ENCODE measurements at places on chromosomes 7 and 10.

GRCh38 chr7:134627109-134627774, 19.4 kb upstream of the BPGM start:
- DNase-seq: no peak

- DNase-seq: no peak
Measured at GRCh38 chr10:6074489-6075301, 12.5 kb upstream of the IL2RA start.

DNA sequence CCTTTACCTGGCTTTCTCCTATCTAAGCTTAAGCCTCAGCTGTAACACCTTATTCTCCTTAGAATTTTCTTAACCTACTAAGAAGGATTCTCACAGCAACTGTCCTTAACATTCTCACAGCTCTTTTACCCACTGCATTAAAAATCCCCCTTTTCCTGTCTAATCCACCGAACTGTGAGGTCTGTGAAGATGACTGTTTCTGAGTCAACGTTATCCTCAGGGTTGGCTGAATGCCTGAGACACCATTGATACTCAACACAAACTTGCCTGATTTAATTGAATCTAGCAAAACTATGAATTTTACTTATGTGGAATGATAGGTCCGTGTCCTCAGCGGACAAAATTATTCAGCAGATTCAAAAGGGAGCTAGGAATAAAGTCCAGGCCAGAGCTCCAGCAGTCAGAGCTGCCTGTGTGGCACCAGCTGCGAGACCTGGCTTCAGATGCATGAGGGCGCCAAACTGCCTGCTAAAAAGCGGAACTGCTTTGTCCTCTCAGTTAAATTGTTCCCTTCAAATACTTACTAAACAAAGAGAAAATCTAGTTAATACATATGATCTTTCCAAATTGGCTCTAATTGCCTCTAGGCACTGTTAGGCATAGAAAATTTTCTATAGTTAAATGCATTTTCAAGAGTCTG, 33.4 kb upstream of the VWDE start:
- DNase-seq: no peak

DNA sequence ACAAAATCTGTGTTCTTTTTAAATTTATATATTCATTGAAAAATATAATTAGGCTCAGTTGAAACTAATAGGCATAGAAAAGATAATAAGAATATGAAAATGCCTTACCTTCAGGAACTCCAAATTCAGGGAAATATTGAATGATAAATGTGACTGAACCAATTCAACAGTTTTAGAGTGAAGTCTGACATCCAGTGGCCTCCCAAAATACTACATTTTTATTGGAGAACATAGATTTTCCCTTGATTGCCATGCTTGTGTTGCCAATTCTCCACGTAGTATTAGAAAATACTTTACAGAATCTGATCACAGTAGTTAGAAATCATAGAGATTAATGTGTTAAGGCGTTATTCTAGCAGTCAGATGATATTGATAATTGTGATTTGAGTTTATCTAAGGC, 1246.7 kb downstream of the GATA3 start:
- DNase-seq: no peak

DNA sequence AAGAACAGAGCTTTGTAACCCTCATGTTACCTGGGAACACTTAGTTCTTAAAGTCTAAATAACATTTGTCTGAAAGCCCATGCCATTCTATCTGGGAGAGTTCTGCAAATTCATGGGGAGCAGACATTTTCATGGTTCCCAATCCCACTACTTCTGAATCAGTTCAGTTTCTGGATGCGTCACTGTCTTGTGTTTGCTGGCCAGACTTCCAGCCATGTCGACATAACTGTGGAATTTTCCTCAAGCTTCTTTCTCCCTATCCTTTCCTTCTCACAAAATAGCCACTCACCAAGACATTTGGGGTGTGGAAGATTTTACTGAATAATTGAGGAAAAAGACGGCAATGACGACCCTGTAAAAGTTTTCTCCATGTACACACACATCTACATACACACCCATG, 272.5 kb downstream of the NEBL start:
- DNase-seq: no peak

DNA sequence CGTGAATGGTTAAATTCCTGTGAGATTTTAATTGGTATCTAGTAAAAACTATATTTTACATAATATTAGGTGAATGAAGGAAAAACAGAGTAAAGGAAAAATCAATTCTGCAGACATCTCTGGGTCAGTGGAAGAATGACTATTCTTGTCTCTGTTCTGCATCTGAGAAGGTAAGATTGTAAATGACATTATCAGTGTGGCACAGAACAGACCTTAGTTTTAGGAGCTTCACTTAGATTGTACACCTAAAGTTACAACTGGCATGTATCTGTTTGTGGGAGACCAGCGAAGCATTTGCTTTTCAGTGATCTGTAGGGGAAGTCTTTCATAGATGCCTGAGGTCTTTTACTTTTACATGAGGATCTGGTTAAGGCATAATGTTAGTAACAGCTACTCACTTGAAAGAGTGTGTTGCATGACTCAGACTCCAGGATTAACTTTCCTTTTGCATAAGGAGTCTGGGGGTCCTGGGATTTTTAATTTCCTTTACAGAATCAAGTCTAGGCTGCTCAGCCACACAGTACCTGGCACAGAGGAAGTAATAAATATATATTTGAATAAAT, 56.2 kb downstream of the JMJD1C start:
- DNase-seq: no peak

DNA sequence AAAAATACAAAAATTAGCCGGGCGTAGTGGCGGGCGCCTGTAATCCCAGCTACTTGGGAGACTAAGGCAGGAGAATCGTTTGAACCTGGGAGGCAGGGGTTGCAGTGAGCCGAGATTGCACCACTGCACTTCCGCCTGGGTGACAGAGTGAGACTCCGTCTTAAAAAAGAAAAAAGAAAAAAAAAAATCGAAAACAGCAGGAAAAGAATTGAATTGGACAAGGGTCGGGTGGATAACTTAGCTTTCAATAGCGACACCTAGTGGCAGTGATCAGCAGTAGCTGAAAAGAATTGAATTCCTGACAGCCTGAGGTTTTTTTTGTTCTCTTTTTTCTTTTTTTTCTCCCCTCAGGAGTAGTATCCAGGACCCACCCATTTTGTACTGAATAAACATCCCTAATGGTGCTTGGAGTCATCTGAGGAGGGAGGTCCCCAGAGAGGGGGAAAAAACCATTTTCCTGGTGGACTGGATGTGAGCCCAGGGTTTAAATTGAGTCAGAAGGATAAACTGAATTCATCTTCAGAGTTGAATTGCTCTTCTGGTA, 55.1 kb downstream of the CYCS start:
- peak; percentile 74 for DNase-seq

DNA sequence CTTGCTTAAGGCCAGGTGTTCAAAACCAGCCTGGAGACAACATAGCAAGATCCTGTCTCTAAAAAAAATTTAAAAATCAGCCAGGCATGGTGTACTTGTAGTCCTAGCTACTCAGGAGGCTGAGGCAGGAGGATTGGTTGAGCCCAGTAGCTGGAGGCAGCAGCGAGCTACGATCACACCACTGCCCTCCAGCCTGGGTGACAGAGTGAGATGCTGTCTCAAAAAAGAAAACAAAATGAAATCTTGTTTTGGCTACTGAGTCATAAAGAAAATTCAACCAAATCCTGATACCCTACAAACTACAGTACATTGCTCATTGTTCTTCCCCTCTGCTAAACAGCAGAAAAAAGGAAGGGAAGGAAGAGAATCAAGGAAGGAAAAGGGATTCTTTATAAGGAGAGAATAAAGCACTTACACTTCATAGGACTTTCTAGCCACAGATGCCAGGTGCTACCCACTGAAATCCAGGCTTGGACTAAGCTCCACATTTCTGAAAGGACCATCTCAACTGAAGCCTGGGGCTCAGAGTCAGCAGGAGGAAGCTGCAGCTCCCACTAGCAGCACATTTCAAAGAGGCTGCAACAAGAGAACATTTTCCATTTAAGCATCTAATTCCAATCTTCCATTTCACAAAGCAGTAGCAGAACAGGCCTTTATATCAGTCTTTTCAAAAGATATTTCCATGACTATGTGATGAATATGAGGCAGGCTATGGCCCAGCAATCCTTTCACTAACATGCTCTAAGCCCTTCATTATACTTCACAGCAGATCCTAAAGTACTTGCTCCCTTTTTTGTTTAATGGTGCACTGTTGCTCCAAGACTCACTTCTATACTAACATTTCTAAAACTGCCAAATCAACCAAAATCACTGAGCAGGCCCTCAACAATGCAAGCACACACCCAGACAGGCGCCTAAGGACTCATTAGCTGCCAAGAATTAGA, 13.5 kb downstream of the TNPO3 start:
- no peak for DNase-seq

All from CD4-positive, alpha-beta T cell treated with Interleukin-2 at 100 ng/mL for 4 hours (primary cell).